Activated CD4-positive, alpha-beta T cell treated with anti-CD3 and anti-CD28 coated beads, Interleukin-2, amount 50 U/mL, for 24 hours (primary cell): ENCODE measurements at places on chromosomes 13 and 19.
A peak's percentile ranks its signal among the peaks of the same experiment; 100 is the strongest.

DNA sequence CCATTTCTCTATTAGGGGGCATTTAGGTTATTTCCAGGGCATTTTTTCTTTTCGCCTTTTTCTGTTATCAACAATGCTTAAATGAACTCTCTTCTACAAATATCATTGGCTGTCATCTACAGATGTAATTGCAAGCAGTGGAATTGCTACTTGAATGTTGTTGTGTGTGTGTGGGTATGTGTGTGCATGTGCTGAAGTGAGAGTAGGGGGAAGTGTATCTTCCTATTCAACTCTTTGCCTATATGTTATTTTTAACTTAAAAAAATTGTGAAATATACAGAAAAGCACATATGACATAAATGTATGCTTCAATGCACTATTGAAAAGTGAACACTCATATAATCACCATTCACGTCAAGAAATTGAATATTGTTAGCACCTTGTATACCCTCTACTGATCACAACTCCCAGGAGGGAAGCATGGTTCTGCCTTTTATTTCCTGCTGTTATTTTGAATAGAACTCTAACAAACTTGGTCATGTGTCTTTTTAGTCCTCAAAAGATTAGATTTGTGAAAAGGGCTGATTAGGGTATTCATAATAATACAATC lies 24.7 kb downstream of the WDFY2 start:
- DNase-seq, result no peak

DNA sequence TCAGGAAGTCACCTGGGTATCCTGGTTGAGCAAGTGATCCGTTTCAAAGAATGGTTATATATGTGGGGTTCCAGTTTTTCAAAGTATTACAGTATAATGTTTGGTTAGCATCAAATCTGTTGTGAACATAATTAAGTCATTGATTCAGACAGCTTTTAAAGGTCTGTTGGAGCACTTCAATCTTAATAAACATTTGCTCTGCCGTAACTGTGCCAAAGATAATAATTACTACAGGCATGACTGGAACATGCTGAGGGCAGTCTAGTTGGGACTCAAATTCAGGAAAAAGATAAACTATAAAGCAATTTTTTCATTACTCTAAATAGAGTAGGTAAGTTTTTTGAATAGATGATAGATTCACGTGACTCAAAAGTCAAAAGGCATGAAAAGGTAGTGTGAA lies 23.3 kb downstream of the HNRNPM start:
- DNase-seq, result no peak

DNA sequence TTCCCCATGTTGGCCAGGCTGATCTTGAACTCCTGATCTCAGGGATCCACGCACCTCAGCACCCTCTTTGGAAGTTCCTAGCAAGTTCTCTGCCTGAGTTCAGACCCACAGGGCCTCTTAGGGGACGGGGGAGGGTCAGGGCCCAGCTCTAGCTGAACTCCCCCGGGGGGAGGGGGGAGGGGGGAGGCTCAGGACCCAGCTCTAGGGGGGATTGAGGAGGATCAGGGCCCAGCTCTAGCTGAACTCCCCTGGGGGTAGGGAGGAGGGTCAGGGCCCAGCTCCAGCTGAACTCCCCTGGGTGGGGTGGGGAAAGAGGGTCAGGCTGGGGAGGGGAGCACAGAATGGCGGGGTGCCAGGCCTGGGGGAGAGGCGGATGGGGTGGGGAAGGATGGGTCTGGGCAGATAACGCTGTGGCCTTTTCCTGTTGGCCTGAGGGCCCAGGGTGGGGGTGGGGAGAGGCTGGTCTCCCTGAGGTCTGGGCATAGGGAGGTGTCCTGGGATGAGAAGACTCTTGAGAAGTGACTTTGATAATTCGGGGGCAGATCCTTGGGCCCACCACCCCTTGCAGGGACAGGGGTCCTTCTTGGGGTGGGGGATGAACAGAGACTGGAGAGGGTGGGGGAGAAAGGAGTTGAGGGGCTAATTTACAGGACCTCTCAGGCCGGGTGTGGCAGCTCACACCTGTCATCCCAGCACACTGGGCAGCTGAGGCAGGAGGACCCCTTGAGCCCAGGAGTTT lies 5.5 kb upstream of the PTBP1 start:
- no peak for DNase-seq

- DNase-seq, result no peak
These were observed 347 bp upstream of the TJP3 start for GRCh38 chr19:3707868-3708206.

GRCh38 chr19:45769821-45770191 lies 754 bp upstream of the SIX5 start:
- DNase-seq, result no peak

GRCh38 chr13:59504407-59504806 lies 659.3 kb downstream of the DIAPH3 start:
- DNase-seq, result no peak

DNA sequence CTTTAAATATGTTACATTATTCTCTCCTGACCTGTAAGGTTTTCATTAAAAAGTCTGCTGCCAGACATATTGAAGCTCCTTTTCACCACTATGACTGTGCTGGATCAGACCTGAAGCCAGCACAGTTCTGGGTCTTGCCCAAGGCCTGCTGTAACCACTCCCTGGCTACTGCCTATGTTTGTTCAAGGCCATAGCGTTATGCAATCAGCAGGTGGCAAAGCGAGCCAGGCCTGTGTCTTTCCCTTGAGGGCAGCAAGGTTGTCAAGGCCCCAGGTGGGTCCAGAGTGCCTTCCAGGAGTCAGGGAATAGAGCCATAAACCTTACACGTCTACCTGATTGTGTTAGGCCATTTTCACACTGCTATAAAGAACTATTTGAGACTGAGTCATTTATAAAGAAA lies 496.8 kb upstream of the PCDH9 start:
- no peak for DNase-seq

DNA sequence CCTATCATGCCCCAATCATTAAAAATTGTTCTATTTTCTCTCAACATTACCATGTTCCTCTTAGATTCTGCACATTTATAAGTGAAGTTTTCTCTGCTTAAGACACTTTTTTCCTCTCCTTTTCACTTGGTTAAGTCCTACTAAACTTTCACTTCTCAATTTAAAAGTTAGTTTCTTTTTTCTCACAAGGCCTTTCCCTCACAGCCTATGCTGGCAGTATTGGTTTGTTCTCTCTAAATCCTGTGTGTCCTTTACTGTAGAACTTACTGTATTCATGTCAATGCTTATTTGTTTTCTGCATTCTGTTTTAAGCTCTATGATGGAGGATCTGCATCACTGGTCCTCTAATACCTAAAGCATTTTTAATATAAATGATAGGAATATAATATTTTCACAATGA lies 2816.6 kb downstream of the PCDH9 start:
- DNase-seq, result no peak

DNA sequence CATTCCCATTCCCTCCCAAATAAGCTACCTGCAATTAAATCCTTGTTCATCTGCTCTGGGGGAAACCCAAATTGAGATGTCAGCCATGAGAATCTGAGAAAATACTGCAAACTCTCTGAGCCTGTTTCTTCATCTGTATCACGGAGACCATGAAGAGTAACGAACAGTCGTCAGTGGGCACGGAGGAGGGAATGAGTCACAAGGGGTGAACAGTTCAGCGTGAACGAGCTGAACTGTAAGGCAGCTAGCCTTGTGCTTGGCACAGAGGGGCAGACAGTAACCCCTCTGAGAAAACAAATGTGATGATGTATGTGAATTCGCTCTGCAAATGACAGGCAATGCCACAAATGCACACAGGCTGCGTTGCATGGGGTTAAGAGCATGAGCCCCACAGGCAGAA lies 288.7 kb downstream of the FOXO1 start:
- DNase-seq, result peak; percentile 48

DNA sequence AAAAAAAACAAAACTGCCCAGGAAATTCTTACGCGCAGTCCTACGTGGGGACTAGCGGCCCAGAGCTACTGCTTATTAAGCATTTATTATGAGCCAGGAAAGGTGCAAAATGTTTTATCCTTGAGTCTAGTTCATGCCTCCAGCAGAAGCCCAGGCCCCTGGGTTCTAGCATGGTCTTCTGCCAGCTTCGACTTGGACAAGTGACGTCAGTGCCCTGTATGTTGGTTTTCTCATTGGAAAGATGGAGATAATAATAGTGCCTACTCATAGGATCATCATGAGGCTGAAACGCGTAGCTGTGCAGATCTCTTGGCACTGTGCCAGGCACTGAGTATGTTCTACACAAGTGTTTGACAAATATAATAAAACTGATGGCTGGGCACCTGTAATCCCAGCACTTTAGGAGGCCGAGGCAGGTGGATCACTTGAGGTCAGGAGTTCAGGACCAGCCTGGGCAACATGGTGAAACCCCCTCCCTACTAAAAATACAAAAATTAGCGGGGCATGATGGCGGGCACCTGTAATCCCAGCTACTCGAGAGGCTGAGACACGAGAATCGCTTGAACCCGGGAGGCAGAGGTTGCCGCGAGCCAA lies 12.4 kb upstream of the SULT2B1 start:
- no peak for DNase-seq

- DNase-seq, result no peak
These were observed 8.8 kb downstream of the DCAF15 start for GRCh38 chr19:13960863-13961784.

- no peak for DNase-seq
These were observed 19.8 kb downstream of the STK24 start for GRCh38 chr13:98556968-98557631.

- DNase-seq, result no peak
These were observed 28.4 kb downstream of the ANKRD27 start for GRCh38 chr19:32646556-32646955.

GRCh38 chr19:7869910-7870511 lies 4.2 kb downstream of the PRR36 start:
- DNase-seq, result no peak

- DNase-seq, result no peak
These were observed 140.0 kb downstream of the IRS2 start for GRCh38 chr13:109646423-109646822.

GRCh38 chr13:80574113-80574850 lies 233.4 kb upstream of the SPRY2 start:
- DNase-seq, result no peak

GRCh38 chr13:46675016-46675415 lies 121.9 kb downstream of the ESD start:
- no peak for DNase-seq

GRCh38 chr13:73300718-73301425 lies 242.1 kb downstream of the KLF5 start:
- no peak for DNase-seq

DNA sequence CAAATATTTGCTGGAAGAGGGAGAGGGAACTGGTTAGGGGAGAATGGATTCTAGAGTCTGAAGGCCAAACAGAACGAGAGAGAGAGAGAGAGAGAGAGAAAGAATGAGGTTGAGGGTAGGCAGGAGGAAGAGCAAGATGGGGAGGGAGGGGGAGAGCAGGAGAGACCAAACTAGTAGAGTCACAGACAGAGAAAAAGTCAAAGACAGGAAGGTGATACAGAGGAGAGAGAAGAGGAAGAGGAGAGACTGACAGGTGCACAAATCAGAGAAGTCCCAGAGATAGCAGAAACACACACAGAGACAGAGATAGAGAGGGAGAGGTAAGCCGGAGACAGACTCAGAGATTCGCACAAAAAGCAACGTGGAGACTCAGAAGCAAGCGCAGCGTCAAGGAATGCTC lies 5.6 kb upstream of the CACNG6 start:
- no peak for DNase-seq

DNA sequence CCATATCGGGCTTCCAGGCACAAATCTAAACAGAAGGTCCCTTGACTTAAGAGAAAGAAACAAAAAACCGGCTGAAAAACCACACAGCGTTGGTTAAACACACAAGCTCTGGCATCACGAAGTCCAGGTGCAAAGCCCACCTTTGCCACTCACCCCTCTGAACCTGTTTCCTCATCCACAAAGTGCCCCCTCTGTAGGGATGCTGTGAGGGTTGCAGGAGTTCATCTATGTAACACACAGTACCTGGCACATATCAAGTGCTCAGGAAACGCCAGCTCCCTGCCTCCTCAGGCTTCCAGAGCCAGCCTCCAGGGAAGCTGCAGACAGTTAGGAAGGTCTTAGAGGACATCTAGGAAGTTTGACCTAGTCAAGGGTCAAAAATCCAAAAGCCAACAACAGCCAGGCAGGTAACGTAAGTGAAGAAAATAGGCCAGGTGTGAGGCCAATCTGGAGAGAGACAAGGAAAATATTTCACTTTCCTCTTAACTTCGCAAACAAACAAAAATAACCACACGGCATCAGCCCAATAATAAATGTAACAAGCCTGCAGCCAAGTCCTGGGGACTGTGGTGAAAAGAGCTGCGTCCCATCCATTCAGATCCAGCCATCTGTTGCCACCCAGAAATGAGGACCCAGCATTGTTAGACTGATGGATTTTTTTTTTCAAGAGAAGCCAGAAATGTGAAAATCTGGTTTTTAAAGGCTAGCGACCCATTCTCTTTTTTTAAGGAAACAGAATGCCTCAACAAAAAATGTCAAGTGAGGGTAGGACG lies 10.0 kb downstream of the KDELR1 start:
- no peak for DNase-seq

GRCh38 chr13:99418103-99418842 lies 83.0 kb upstream of the TM9SF2 start:
- no peak for DNase-seq

GRCh38 chr13:49586717-49587116 lies 1.4 kb upstream of the RCBTB1 start:
- DNase-seq, result no peak

GRCh38 chr13:28056970-28057712 lies 43.2 kb downstream of the FLT3 start:
- no peak for DNase-seq

GRCh38 chr19:55145232-55145631 lies 3.8 kb downstream of the TNNT1 start:
- no peak for DNase-seq

- DNase-seq, result no peak
These were observed 19.6 kb downstream of the GPR183 start for GRCh38 chr13:99287551-99287950.

DNA sequence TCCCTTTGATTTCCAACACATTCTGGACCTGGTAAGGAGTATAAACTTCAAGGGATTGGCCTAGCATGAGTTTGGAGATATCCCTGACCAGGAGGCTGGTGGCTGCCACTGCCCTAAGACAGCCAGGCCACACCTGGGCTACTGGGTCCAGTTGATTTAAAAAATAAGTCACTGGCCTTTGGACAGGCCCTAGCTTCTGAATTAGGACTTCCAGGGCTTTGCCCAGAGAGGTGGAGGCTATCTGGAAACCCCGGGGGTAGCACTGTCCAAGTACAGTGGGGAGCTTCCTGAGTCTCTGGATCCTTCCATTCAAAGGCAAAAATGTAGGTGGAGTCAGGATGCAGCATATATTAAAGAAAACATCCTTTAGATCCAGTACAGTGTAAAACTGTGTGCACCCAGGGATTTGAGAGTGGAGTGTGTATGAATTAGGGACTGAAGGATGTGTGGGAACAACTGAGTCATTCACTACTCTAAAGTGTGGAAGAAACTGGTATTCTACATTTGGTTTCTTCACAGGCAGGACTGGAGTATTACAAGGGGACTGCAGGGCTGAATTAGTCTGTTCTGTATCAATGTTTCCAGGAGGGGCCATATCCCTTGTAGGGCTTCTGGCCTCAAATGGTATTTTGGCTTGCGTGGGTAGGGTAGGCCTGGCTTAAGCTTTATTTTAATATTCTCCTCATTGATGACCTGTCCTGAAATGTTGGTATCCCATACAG lies 14.8 kb upstream of the FCGBP start:
- no peak for DNase-seq
